ENCODE measurements at places on chromosomes 7 and 10.
A peak's percentile ranks its signal among the peaks of the same experiment; 100 is the strongest.

- DNase-seq: no peak
These were observed 11.1 kb upstream of the EMX2 start for GRCh38 chr10:117531371-117532002.

- no peak for DNase-seq
These were observed 95.5 kb upstream of the AGK start for GRCh38 chr7:141455723-141456122.

- DNase-seq: no peak
These were observed 191.9 kb downstream of the CSTF2T start for GRCh38 chr10:51507476-51507875.

GRCh38 chr10:47175181-47176123 lies 124.5 kb upstream of the GDF10 start:
- no peak for DNase-seq

GRCh38 chr10:14815681-14816080 lies 22.2 kb downstream of the CDNF start:
- DNase-seq: no peak

- DNase-seq: peak; percentile 32
These were observed 93.1 kb downstream of the COBL start for GRCh38 chr7:51223505-51223904.

- DNase-seq: no peak
These were observed 43.9 kb upstream of the SRGN start for GRCh38 chr10:69043931-69044531.

GRCh38 chr7:100221767-100222444 lies 2.2 kb downstream of the PVRIG start:
- DNase-seq: no peak

GRCh38 chr7:154581251-154581890 lies 421.6 kb downstream of the PAXIP1 start:
- no peak for DNase-seq

GRCh38 chr10:101649525-101650085 lies 45.4 kb downstream of the FBXW4 start:
- no peak for DNase-seq

DNA sequence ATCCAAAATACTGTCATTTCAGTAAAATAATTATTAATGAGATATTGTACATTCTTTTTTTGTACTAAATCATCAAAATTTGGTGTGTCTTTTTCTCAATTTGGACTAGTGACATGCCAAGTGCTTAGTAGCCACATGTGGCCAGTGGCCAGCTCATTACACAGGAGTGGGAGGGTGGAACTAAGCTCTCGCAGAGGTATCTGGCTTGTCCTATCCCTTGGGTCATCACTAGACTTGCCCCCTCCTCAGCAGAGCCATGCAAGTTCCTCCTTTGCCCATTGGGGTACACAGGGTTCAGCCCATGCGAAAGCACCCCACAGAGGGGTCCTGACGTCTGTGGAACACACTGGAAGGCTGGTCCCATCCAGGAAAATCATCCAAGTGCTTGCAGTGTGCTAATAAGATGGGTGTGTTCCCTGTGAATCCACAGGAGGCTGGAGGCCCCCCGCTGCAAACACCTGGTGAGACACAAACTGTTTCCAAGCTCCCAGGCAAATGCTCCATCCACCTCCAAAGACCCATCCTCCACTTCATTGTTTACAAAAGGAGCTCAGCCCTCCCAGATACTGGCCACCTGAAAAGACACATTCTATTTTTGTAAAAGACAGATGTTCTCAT lies 1.3 kb downstream of the ARHGAP22 start:
- DNase-seq: peak; percentile 54

DNA sequence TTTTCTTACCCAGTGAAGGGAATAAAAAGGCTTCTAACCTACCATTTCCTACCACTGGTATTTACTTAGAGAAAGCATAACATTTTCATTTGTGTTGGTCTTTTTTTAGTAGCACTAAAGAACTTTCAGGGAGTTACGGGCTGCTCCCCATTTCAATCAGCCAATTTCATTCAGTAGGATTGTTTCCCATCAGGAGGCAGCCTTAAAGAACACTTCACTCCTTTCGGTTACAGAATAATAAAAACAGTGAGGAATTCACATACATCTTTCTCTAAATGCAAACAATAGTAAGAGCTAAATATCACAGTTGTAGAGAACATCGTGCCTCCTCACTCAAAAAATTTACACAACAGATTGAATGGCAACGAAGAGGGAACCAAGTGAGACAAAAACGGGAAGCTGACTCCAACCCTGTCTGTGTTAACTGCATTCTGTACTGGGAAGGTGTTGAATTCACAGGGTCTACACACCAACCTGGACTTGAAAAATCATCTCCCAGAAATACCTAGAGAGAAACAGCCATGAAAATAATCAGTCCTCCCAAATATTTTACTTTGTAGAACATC lies 55.5 kb upstream of the ABLIM1 start:
- DNase-seq: no peak

- no peak for DNase-seq
These were observed 42.9 kb downstream of the ANTXRL start for GRCh38 chr10:46329690-46330016.

GRCh38 chr10:103769176-103769575 lies 86.2 kb downstream of the SH3PXD2A start:
- no peak for DNase-seq

DNA sequence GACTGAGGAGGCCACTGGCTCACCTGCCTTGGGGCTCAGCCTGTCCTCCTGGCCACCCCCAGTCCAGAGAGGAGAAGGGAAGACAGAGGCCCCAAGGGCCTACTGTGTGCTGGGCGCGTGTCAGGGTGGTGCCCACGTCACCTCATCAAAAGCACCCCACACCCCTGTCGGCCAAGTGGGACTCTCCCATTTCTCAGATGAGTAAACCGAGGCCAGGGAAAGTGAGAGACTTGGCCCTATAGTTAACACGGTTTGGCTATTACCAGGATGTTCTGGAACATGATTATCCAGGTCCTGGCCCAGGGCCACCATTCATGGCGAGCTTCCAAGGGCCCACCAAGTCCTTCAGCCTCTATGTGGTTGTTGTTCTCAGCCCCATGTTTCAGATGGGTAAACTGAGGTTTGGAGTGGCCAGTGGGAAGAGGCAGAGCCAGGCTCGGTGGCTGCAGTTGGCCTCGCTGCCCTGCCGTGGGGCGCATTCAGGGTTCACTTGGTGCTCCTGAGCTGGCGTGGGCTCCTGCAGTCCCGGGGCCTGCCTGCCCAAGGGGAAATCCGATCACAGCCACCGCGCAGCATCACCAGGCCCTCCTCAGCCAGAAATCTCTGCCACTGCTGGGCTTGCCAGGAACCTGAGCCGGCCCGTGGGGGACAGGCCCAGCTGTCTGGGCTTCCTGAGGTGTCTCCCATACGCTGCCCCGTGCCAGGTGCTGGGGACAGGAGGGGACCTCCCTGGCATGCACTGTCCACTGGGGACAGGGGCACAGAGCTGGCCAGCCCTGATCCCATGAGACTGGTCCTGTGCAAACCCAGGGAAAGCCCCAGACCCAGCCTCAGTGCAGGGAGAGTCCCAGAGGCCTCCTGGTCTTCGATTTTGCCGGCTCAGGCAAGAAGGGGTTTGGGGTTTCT lies 117.7 kb upstream of the TNRC18 start:
- DNase-seq: no peak

GRCh38 chr7:77524731-77525130 lies 12.4 kb upstream of the PTPN12 start:
- DNase-seq: no peak

GRCh38 chr7:50648570-50649169 lies 83.5 kb upstream of the DDC start:
- DNase-seq: peak; percentile 46

- DNase-seq: no peak
These were observed 194.3 kb downstream of the PTEN start for GRCh38 chr10:88057720-88058119.

DNA sequence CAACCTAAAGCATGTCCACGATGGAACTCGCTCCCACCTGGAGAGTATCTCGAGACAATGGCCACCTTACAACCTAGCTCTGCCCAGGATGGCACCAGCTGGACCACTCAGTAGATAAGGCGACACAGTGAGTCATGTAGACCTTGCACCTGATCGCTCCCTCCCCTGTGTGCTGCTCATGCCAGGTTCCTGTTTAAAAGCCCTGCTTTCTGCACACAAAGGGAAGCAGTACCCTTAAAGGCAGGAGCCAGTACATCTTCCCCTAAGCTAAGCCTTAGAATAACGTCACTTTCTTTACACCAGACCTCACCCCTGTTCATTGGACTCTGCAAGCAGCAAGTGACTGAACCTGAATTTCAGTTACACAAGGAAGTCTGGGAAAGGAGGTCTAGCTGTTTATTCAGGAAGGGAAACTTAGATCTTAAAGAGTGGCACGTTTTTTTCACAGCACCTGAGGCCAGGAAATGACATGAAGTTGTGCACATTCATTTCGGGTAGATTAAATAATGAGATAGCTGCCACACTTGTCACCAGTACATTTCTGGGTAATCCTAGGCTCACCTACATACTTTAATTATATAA lies 117.9 kb downstream of the MTPAP start:
- DNase-seq: no peak

- no peak for DNase-seq
These were observed 129.9 kb downstream of the DOCK4 start for GRCh38 chr7:112076324-112076723.

DNA sequence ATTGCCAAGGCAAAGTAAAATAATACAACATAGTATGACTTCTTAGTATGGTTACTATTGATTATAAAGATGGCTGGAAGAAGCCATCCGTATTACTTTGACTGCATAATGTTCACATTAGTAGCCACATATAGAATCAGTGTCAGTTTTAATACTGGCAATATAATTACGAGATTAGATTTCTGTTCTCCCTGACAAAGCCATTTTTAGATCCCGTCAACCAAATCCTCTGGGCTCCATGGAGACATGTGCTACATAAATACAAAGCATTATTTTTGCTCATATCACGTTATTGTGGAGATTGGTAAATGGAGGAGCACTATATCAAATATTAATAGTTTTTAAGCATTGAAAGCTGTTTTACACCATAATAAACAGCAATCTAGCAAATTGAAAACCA lies 124.0 kb downstream of the MAGI2 start:
- no peak for DNase-seq

GRCh38 chr10:62907470-62908212 lies 91.5 kb upstream of the EGR2 start:
- DNase-seq: no peak

GRCh38 chr7:18087026-18087686 lies 59.5 kb upstream of the PRPS1L1 start:
- DNase-seq: no peak

DNA sequence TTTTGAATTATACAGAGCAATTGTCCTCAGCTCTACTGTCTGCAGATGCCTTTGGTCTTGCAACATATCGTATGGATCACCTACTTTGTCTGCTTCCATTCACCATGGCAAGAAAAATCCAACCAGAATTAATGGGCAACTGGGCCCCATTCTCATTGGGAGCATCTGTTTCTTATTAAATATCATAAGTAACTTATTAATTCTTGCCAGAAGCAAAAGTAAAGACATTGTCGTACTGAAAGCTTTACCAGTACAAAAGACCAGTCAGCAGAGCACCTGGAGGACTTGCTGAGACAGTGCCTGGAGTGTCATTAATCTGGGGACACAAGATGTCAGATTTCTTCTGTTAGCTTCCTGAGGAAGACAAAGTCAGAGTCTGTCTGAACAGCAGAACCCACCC lies 404.5 kb downstream of the INHBA start:
- DNase-seq: no peak

GRCh38 chr7:41869596-41869995 lies 166.7 kb upstream of the INHBA start:
- DNase-seq: no peak

- no peak for DNase-seq
These were observed 146.9 kb downstream of the PTPN20 start for GRCh38 chr10:47058032-47058702.

GRCh38 chr10:128519581-128519980 lies 393.4 kb upstream of the MKI67 start:
- no peak for DNase-seq

DNA sequence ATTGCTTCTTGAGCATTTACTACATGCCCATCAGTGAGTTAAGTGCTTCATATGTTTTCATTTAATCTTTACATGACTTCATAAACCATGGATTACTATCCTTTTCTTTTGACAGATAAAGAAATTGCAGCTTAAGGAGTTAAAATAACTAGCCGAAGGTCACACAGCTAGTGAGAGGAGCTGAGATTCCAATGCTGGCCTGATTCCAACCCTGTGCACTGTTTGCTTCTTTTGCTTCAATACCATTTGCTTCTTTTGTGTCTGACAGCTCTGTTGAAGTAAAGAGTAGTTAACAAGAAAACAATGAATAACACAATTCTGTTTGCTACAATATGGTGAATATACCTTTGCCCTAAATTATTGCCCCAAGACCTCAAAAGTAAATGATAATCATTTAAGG lies 132.4 kb downstream of the GRM3 start:
- DNase-seq: no peak

GRCh38 chr7:309586-310228 lies 19.7 kb downstream of the FOXL3 start:
- no peak for DNase-seq

- no peak for DNase-seq
These were observed 235.0 kb upstream of the PLPP4 start for GRCh38 chr10:120221873-120222485.

DNA sequence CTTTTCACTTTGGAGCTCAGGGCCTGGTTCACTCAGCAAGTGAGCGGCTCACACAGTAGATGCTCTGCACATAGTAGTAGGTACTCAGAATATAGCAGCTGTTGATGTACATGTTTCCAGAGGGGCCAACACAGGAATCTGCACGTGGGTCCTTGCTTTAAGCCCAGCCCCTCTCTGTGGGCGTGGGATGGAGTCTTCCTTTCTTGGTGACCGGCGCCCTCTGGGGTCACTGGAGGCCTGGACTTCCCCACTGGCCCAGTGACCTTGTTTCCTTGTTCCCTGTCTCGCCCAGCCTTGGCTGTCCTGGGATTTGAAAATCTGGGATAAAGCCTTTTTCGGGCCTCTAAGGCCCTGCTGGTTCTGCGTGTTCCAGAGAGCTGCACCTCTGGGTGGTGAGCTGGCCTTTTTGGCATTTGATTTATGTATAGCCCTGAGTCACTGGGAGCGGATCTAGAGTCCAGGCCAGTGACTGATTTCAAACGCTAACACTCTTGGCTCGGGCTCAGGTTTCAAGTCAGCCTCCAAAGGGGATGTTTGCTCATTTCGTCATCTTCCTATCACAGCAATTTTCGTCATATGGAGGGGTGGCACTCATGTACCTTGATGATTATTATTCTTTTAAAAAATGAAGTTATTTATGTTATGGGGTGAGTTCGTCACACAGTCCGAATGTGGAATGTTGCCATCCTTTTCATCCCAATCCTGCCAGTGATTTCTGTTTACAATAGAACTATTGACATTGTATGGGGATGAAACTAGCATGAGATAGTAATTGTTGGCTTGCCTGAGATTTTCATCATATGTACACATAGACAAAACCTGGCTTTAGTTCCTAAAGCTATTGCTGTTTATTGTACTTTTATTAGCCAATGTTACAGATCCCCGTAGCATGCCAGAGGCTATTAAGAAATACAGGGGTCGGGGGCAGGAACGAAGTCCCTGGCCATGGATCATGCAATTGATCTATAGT lies 65.5 kb downstream of the CUX1 start:
- DNase-seq: peak; percentile 96

GRCh38 chr10:71081229-71081560 lies 131.2 kb upstream of the UNC5B start:
- DNase-seq: peak; percentile 32

GRCh38 chr7:124351950-124352349 lies 319.1 kb upstream of the TMEM229A start:
- no peak for DNase-seq

- no peak for DNase-seq
These were observed 32.1 kb downstream of the BAZ1B start for GRCh38 chr7:73489976-73490375.

- DNase-seq: no peak
These were observed 29.9 kb downstream of the NKX2-3 start for GRCh38 chr10:99562631-99563030.

All from right atrium auricular region (tissue), 2 donors.